ENCODE measurements at places on chromosomes 4 and X.

GRCh38 chrX:108165383-108166111, 74.0 kb downstream of the ATG4A start:
- no peak overlapping the region for H3K4me3 ChIP-seq
- H3K4me1 ChIP-seq: no peaks in the 10 kb centered on the region
- no peaks in the 10 kb centered on the region for H3K27me3 ChIP-seq
- no peak overlapping the region for H3K27ac ChIP-seq
- DNase-seq: no peak

DNA sequence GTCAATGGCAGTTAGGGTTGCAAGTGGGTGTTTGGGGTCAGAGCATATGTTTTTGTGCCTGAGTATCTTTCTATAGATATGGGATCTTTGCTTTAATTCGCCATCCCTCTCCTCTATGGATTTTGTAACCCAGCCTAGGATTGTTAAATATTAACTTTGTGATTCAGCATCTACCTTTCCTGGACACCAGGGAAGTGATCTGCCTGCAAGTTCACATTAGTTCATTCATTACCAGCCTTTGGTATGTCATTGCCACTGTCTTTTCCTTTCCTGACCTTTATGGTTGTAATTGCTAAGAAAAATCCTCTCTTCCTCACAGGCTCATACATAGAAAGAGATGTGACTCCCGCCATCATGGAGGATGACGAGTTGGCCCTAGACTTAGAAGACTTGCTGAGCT, 73.8 kb downstream of the KIT start:
- H3K4me1 ChIP-seq: no peaks in the 10 kb centered on the region
- DNase-seq: no peak
- H3K27ac ChIP-seq: no peak overlapping the region
- no peaks in the 10 kb centered on the region for H3K36me3 ChIP-seq
- no peak overlapping the region for H3K4me3 ChIP-seq

DNA sequence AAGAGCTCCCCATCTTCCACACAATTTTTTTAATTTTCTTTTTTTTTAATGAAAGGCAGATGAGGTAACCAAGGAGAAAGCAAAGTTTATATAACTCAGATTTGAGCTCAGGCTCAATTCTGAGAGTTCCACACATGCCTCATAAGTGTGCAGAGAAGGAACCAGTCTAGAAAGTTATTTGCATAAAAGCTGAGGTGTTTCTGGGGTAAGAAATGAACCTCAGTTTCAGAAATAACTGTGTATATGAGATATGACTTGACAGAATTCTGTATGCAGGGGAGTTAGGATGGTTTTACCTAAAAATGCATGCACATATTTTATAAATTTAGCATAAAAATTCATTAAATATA, 51.3 kb downstream of the DTHD1 start:
- H3K4me3 ChIP-seq: no peak overlapping the region
- no peaks in the 10 kb centered on the region for H3K36me3 ChIP-seq
- no peak for DNase-seq
- H3K27me3 ChIP-seq: no peaks in the 10 kb centered on the region
- no peak overlapping the region for H3K27ac ChIP-seq
- H3K4me1 ChIP-seq: no peaks in the 10 kb centered on the region

DNA sequence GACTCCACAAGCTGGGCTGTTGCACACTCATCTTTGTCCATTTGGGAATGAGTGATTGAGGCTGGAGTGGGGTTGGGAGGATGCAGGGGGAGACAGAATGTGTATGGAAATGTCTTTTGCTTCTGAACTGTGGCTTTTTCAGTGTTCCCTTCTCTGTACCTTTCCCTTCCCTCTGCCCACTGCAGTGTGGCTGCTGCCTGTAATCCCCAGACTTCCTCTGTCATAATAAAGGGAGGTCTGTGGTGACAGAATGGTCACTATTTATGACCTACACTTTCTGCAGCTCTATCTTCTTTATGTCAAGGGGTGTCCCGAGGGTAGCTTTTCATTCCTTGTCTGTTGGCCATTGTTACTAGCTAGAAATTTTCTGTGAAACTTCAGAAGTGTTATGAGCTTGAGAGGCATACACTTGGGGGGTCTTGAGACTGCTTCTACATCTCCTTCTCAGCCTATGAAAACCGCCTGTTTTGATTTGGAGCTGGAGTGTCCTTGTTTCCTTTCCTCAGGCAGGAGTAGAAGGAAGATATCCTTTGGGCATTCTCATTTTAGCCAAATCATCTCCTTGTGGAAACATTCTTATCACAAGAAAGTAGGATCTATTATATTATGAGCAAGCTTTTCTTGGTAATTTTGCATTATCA, 63.0 kb downstream of the ANK2 start:
- H3K36me3 ChIP-seq: no peaks in the 10 kb centered on the region
- no peak for DNase-seq

- H3K36me3 ChIP-seq: no peaks in the 10 kb centered on the region
- no peak overlapping the region for H3K27ac ChIP-seq
- no peak for DNase-seq
- no peak overlapping the region for H3K4me3 ChIP-seq
- H3K27me3 ChIP-seq: no peaks in the 10 kb centered on the region
- no peaks in the 10 kb centered on the region for H3K4me1 ChIP-seq
Measured at GRCh38 chr4:74431113-74431826, 13.7 kb upstream of the AREG start.

- no peak overlapping the region for H3K4me3 ChIP-seq
- DNase-seq: no peak
- H3K27me3 ChIP-seq: no peaks in the 10 kb centered on the region
- no peak overlapping the region for H3K27ac ChIP-seq
- H3K4me1 ChIP-seq: no peaks in the 10 kb centered on the region
Measured at GRCh38 chrX:111123125-111123524, 27.1 kb downstream of the PAK3 start.

- H3K4me3 ChIP-seq: no peak overlapping the region
- DNase-seq: no peak
- no peaks in the 10 kb centered on the region for H3K36me3 ChIP-seq
- H3K27me3 ChIP-seq: no peaks in the 10 kb centered on the region
- peak overlapping the region; percentile 57 for H3K27ac ChIP-seq
Measured at GRCh38 chr4:120056246-120056645, 10.4 kb downstream of the MAD2L1 start.

DNA sequence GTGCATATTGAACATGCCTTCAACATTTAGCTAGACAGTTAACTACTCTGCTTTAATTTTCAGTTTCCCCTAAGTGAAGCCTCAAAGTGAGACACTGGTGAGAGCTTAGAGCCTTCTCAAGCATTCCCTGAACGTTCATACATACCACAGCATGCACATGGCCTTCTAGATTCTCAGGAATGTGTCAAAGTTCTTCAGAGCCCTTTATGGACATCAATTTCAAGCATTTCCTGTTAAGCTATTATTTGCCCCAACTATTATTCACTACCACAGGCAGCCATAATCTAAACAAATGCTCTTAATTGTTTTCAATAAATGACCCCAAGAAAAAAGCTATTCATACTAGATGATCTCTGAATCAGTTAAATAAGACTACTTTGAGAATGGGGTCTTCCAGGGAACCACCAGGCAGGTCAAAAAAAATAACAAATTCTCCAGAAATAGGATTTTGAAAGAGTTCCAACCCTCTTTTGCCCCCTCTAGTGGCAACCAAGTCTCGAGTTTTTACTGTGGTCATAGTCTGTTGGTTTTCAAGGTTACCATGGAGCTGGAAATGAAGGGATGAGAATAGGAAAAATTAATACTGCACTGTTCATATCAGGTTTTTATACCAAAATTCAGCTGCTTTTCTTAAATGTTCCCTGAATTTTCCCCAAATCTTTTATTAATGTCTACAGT, 235.4 kb downstream of the RAB28 start:
- H3K36me3 ChIP-seq: no peaks in the 10 kb centered on the region
- H3K4me1 ChIP-seq: no peaks in the 10 kb centered on the region
- no peak overlapping the region for H3K4me3 ChIP-seq

DNA sequence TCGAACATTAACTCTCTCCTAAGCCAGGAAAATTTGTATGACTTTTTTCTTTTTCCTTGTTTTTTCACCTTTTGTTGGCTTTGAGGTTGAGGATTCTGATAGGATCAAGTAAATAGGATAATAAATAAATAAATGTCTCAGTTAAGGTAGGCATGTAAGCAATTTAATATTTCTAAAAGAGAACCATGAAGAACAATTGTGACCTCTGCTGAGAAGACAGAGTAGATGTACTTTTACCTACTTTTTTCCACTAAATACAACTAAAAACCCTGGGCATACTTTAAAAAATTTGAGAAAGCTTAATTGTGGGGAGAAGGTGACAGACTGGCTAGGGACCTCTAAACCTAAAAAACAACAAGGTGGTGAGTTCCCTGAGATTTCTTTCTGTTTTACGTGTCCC, 31.6 kb upstream of the CLNK start:
- no peak overlapping the region for H3K4me3 ChIP-seq
- no peak overlapping the region for H3K27ac ChIP-seq
- H3K36me3 ChIP-seq: no peaks in the 10 kb centered on the region
- H3K4me1 ChIP-seq: no peaks in the 10 kb centered on the region
- no peak for DNase-seq

GRCh38 chrX:100194082-100194775, 215.8 kb downstream of the PCDH19 start:
- H3K27me3 ChIP-seq: no peaks in the 10 kb centered on the region
- H3K36me3 ChIP-seq: no peaks in the 10 kb centered on the region
- no peak overlapping the region for H3K27ac ChIP-seq
- H3K4me1 ChIP-seq: no peaks in the 10 kb centered on the region

DNA sequence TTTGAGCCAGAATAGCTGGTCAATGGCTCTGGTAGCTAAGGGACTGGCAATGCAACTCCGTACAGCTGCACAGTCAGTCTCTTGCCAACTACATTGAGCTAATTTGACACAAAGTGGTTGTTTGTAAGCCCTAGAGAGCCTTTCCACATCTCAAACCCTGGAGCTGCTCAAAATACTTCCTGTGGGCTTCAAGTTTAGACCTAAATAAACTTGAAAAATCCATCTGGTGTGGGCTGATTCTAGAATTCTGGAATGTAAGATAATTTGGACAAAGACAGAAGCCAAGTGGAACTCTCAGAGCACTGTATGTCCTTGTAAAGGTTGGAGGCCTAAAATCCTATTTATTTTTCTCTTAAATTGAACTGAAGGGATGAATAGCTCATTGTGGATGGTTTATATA, 380.8 kb downstream of the SPRY1 start:
- H3K4me3 ChIP-seq: no peak overlapping the region
- H3K36me3 ChIP-seq: no peaks in the 10 kb centered on the region
- H3K4me1 ChIP-seq: no peaks in the 10 kb centered on the region
- no peak for DNase-seq

- H3K4me1 ChIP-seq: no peaks in the 10 kb centered on the region
- no peak overlapping the region for H3K4me3 ChIP-seq
- H3K27ac ChIP-seq: no peak overlapping the region
- H3K36me3 ChIP-seq: no peaks in the 10 kb centered on the region
- no peak for DNase-seq
Measured at GRCh38 chr4:65510976-65511375, 159.3 kb downstream of the EPHA5 start.

DNA sequence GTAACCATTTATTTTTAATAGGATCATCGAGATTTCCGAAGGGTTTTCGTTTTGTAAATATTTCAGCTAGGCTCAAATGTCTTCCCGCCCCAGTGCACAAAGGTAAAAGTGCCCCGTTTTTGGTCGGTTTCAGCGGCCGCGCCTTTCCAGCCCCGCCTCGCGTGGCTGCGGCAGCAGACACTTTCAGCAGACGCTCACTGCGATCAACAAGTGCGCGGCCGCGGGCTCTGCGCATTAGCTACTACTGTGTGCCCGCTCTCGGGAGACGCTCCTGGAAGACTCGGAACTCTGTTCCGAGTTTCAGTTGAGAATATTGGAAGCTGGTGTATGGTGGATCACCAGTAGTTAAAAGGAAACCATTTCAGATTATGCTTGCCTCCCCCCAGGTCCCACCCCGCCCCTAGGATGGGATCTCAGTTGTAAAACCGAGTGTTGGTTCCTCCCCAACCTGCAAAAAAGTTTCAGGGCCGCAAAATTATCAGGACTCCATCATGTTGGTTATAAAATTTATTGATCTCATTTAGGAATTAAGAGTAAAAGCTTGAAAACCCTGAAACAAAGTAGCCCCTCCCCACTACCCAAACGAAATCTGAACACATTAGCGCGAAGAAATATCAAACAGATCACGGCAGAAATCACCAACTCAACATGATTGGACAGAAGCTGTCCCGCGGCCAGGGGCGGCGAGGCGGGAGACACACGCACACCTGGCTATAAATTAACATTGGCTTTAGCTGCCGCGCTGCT, 2.2 kb downstream of the SOX3 start:
- no peak overlapping the region for H3K27ac ChIP-seq
- peak overlapping the region; percentile 63 for H3K4me3 ChIP-seq
- no peaks in the 10 kb centered on the region for H3K4me1 ChIP-seq

GRCh38 chrX:50049228-50049627, 126.8 kb downstream of the CLCN5 start:
- H3K4me1 ChIP-seq: no peaks in the 10 kb centered on the region
- no peak overlapping the region for H3K27ac ChIP-seq
- DNase-seq: no peak
- no peaks in the 10 kb centered on the region for H3K36me3 ChIP-seq
- H3K27me3 ChIP-seq: no peaks in the 10 kb centered on the region

GRCh38 chr4:40309250-40309774, 25.8 kb upstream of the CHRNA9 start:
- H3K4me1 ChIP-seq: no peaks in the 10 kb centered on the region
- no peaks in the 10 kb centered on the region for H3K27me3 ChIP-seq
- H3K36me3 ChIP-seq: no peaks in the 10 kb centered on the region
- peak; percentile 93 for DNase-seq
- no peak overlapping the region for H3K27ac ChIP-seq

- H3K4me3 ChIP-seq: no peak overlapping the region
- no peaks in the 10 kb centered on the region for H3K4me1 ChIP-seq
- no peaks in the 10 kb centered on the region for H3K36me3 ChIP-seq
Measured at GRCh38 chr4:117135634-117136354, 50.4 kb upstream of the TRAM1L1 start.

DNA sequence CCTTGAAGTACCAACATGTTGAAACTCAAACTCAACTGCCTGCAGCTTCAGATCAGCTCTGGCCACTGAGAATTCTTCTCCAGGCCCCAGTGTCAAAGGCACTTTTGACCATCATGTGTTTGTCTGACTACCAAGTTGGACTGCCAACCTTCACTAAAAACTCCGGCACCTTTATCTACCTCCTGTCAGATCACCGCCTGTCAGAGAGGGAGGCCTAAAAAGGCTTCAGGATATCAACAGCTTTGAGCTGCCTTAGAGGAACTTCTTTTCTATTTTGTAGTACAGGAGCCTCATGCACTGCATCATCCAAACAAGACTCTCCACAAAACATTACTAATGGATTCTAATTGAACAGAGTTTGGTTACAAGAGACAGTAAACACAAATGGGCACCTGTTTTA, 2.8 kb downstream of the ACSL1 start:
- H3K36me3 ChIP-seq: no peaks in the 10 kb centered on the region
- H3K27me3 ChIP-seq: no peaks in the 10 kb centered on the region
- DNase-seq: no peak
- H3K27ac ChIP-seq: no peak overlapping the region
